ENCODE measurements at places on chromosomes 6 and 20.

- DNase-seq = no peak
Measured at GRCh38 chr6:113893451-113893850, 36.3 kb downstream of the MARCKS start.

DNA sequence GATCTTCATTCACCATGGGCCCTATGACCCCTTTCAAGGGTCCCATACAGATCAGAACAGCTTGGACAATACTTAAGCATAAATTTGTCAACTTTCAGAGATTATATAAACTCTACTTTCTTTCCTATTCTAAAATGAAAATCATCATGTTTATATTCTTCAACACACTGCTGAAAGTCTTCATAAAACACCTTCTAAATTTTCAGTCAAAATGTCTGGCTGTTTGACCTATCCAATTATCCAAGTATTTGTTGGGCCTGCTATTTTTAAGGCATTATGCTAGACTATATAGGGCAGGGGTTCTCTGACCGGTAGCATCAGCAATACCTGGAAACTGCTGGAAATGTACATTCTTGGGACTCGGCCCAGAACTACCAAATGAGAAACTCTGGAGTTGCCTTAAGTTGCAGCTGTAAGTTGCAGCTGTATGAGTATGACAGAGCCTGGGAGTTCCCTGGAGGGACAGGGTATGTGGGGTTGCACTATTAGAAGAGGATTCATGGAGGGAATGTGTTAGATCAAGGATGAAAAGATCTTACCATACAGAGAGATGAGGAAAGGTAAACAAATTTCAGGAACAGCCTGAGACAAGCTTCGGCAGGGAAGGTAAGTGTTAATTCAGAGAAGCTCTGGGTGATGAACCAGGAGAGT, 293.0 kb downstream of the ADGB start:
- no peak for DNase-seq

GRCh38 chr20:18524646-18525045, 16.9 kb downstream of the SEC23B start:
- no peak for DNase-seq

DNA sequence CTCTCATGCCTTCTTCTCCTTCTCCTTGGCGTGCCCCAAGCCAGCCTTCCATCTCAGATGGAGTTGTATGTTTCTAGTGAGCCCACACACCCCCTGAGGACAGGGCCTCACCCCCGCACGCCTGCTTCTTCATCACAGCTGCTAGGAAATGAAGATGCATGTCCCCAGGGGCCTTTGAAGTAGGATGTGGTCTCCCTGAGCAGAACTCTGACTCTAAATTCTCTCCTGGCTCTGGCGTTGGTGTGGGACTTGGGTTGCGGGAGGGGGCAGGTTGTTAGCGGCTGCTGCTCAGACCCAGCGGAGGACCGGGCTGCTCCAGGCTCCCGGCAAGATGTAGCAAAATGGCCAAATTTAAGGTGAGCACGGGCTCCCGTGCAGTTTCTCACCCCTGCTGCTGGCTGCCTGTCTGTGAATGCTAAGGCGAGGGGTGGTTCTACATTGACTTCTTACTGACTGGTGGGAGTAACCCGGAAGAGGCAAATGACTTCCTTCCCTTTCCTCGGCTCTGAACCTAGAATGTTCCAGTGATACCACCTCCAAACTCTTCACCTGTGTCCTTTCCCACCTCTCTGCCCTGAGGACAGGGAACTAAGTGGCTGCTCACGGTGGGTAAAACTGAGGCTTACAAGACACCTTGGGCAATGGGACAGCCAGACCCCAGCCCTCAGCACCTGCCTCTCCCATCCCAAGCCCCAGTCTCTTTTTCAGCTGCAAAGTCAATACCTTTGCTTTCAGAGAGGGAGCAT, 8.8 kb downstream of the SYNJ2 start:
- DNase-seq = peak; percentile 43

- DNase-seq = no peak
Measured at GRCh38 chr20:33009214-33010132, 2.0 kb downstream of the BPIFB2 start.

- DNase-seq = no peak
Measured at GRCh38 chr6:137148306-137149034, 25.0 kb downstream of the IL22RA2 start.

- DNase-seq = no peak
Measured at GRCh38 chr6:34565722-34566137, 9.6 kb upstream of the SPDEF start.

DNA sequence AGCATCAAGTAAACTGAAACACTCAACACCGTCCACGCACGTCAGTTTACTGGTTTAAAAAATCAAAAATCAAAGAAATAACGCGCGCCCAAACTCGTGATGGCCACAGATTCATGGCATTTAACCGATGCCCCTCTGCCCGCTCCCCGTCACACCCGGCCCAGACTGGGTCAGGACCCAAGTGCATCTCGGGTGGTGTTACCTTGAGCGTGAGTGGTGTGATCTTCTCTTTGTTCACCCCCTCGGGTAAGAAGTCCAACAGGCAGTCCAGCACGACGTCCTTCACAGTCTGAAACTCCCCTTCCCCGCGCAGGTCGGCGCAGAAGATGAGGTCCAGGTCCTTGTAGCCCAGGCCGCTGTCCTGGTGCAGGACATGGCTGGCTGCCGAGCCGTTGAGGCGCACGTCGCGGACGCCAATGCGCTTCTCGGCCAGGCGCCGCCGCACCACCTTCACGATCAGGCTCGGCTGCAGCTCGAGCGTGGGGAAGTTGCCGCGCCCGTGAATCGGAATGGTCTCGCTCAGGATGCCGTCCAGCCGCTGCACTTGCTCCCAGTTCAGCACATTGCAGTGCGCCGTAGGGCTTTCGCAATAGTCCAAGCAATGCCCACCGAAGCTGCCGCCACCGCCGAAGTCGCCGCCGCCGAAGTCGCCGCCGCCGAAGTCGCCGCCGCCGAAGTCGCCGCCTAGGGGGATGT, 945 bp downstream of the TENT5A start:
- peak; percentile 59 for DNase-seq

DNA sequence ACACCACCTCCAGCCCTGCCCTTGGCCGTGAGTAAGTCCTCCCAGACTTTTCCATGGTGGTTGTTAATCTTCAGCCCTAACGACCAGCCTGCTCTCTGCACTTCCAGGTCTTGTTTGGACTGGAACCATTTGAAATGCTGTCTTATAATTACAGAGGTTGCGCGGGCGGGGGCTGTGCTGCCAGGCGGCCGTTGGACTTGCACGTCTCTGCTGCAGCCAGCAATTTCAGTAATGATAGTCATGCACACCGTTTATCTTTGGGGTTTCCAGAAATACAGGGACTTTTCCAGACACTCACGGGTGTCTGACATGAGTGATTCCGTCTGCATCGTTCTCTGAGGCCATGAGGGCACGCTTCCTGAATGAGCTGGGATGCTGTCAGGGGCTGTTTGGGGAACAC, 118.2 kb downstream of the BMP7 start:
- DNase-seq = no peak

DNA sequence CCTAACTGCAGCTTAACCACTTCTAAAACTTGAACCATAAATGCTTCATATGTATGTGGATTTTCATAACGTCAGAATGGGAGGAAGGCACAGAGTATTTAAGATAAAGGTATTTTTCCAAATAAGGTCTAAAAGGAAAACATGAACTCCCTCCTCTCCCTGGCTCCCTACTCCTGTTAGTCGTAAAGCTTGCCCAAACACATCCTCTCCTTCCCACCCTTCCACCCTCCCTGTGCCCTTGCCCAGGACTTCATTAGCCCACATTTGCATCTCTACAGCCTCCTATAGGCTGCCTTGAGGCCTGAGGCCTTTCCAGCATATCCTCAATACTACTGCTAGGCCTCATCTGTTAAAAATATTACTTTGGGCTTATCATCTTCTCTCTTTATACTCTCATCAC, 17.1 kb upstream of the SMIM13 start:
- DNase-seq = no peak

DNA sequence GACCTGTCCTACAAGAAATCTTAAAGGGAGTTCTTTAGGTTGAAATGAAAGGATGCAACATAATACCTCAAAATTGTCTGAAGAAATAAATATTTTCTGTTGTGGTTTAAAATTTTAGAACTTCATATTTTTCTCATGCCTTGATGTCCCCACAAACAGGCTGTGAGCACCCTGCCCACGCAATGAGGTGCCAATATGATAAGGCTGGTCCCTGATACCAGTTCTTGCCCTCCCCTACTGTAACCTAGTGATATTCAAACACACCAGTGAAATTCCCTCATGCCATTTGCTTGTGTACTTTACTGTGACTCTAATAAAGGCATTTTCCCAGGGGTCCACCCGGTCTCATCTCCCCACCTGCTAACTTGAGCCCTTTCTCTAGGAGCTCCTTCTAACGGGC, 67.3 kb upstream of the SIRPG start:
- no peak for DNase-seq

DNA sequence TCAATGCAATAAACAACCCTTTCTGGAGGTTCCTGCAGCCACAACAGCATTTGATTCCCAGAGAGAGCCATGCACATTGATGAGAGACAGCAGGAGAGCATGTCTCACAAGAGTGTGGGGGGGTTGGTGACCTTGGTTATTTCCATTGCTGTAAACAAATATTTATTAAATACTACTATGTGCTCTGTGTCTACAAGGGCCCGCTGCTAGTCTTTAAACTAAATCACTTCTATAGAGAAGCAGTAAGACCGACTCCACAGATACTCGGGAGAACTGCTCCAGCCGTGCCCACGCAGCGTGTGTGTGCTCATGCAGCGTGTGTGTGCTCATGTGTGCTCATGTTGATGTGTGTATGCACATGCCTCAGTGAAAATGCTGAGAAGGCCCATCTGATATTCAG, 82.7 kb upstream of the TRAF3IP2 start:
- no peak for DNase-seq

DNA sequence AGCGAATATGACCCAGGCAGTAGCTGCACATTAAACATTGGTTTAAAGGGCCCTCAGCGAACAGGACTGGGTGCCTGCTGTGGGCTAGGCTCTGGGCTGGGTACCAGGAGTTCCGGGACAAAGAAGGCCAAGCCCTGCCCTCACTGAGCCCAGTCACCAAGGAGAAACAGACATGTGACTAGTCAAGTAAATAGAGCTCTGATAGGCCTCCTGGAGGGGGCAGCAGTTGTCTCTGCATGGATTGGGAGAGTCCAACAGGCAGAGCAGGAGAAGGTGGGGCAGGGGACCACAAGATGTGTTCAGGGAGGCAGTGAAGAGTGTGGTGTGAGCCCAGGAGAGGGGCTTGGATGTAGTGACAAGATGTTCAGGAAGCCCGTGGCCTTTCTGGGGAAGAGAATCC, 3.1 kb downstream of the HM13 start:
- DNase-seq = no peak

DNA sequence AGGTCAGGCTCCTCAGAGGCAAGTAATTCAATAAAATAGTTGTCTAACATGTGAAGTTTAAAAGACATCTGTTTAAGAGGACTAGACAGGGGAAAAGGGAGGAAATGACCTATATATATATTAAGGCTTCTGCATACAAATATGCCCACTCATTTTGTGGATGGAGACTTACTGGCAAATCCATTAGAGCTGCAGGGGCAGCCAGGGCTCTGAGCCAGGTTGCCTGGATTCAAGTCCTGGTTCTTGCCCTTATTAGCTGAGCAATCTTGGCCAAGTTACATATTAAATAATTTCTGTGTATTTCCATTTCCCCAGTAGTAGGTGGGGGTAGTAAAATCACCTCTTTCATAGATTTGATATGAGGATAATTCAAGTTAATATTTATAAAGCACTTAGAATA, 287.0 kb upstream of the RIMS1 start:
- DNase-seq = no peak

- no peak for DNase-seq
Measured at GRCh38 chr6:116450769-116451740, 10.1 kb upstream of the CALHM6 start.

DNA sequence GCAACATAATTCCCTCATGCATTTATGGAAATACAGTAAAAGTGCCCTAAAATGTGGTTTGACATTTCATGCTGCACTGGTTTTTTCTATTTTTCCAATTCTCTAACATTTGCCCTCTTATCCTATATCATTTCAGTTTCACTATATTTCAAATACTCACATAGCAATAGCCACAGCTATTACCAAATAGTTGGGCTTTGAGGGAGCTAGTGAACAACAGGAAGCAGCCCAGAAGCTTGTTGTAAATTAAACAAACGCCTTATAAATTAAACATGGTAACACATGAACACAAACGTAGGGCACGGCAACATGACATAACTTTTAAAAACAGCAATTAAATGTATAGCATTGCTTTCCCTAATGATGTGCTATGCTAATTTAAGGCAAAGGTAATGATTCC, 469.0 kb downstream of the CDC5L start:
- no peak for DNase-seq

GRCh38 chr6:131602781-131603312, 25.2 kb downstream of the MED23 start:
- no peak for DNase-seq

- no peak for DNase-seq
Measured at GRCh38 chr6:6707143-6707542, 118.6 kb downstream of the LY86 start.

GRCh38 chr20:24350923-24351368, 118.5 kb upstream of the SYNDIG1 start:
- DNase-seq = no peak

All from activated naive CD4-positive, alpha-beta T cell treated with anti-CD3 and anti-CD28 coated beads, Interleukin-2, amount 50 U/mL, for 72 hours (primary cell).